ENCODE measurements at places on chromosomes 3 and 15.

DNA sequence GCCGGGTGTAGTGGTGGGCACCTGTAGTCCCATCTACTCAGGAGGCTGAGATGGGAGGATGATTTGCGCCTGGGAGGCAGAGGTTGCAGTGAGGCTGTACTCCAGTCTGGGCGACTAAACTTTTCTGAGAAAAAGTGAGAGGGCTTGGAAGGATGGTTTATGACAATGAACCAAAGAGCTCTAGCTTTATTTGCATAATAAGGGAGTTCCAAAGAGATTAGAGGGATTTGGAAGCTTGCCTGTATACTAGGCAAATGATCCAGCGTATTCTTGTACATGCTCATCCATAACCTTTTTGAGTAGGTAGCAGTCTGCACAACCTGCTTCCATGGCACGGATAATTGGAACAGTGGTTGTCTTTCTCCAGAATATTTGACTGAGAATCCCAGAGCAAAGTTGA is 251.1 kb downstream of the CHL1 start:
- no peak for DNase-seq

DNA sequence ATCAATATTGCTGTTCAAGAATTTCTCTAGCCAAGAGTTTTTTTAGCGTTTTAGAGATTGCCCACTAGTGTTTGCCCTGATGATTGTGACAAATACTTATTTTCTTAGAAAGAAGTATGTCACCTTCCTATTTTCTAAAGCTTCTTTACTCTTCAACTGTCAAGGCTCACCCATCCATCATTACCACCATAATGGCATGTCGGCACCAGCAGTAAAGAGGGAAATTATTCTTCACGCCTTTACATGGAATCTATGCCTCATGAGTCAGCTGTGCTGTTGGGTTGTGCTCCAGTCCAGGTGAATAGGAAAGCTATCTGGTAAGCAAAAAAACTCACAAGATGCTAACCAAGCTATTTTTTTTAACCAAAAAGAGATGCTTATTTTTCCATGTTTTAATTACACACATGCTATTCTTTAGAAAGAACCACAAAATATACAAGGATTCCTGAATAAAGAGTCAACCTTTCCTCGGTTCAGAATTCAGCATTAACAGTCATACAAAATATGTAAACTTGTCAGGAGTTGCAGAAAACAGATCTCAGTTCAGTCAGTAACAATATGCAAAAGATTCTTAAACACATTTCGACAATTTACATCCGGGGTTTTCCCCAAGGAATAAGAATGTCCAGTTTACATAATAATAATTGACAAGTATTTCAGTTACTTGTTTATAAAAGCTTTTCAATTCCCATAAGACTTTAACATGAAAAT is 128.0 kb downstream of the ATP8B4 start:
- no peak for DNase-seq

GRCh38 chr15:57472861-57473260 is 96.6 kb downstream of the CGNL1 start:
- DNase-seq = no peak

DNA sequence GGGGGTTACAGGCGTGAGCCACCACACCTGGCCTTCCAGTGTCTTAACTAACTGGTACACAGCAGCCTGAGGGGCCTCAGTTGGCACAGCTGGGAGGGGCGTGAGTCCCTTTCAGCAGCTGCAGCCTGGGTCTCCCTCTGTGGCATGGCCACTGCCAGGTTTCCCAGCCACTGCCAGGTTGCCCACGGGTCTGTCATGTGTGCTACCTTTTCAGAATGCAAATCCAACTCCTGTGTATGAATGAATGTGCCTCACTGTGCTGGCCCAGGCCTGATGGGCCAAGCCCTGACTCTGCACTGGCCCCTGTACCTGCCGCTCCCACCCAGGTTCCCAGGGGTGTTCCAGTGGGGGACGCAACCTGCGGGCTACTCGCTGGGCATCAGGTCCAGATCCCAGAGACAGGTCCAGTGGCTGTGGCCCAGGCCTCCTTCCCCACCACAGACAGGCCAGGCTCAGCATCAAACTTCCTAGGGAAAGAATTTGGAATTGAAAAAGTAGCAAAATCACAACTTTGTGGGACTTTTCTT is 26.0 kb downstream of the WHAMM start:
- no peak for DNase-seq

GRCh38 chr3:5055357-5056110 is 66.6 kb upstream of the ARL8B start:
- peak; percentile 62 for DNase-seq

DNA sequence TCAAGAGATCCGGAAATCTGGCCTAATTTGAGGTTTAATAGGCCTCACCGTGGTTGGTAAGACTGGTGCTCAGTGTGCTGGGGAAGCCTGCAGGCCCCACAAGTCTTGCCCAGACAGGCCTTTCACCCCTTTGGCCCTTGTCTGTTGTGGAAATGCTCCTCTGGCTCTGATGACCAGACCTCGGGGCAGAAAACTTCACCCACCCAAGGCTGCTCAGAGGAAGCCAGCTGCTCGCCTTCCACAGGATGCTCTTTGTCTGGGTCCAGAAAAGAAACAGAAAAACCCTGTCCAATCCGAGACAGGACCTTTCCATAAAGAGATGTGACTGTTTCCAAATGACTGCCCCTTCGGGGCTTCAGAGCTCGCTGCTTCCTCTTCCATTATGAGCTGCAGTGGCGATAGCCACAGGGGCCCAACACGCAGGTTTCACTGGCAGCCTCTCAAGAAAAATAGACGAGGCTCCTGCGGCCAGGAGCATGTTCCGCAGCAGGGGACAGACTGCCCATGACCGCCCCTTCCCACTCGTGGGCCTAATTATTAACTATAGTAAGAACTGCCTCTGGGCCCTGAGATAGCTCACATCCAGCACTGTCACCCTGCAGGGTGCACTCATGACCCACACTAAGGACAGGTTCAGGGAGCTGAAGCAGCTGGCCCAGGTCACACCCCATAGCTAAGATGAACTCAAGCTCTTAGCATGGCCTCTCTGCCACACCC is 6.8 kb upstream of the SNX22 start:
- no peak for DNase-seq

DNA sequence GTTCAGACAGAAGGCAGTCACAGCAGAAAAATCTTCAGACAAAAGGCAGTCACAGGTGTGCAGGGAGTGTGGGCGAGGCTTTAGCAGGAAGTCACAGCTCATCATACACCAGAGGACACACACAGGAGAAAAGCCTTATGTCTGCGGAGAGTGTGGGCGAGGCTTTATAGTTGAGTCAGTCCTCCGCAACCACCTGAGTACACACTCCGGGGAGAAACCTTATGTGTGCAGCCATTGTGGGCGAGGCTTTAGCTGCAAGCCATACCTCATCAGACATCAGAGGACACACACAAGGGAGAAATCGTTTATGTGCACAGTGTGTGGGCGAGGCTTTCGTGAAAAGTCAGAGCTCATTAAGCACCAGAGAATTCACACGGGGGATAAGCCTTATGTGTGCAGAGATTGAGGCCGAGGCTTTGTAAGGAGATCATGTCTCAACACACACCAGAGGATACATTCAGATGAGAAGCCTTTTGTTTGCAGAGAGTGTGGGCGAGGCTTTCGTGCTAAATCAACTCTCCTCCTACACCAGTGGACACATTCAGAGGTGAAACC is 27.6 kb downstream of the ZNF589 start:
- DNase-seq = no peak

DNA sequence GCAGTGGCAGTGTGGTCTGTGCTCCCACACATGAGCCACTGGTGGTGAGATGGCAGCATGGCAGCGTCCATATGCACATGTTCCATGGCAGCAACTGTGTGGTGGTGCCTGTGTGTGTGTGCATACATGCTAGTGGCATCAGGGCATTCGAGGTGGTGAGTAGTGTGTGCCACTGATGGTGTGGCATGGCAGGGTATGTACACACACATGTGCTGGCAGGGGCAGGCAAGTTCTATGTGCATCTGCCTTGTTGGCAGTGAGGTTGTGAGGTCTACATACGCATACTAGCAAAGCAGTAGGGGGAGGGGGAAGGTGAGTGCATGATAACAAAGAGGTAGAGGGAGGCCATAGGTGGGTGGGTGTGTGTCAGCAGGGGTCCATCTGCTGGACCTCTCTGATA is 378.7 kb downstream of the C3orf38 start:
- DNase-seq = no peak

DNA sequence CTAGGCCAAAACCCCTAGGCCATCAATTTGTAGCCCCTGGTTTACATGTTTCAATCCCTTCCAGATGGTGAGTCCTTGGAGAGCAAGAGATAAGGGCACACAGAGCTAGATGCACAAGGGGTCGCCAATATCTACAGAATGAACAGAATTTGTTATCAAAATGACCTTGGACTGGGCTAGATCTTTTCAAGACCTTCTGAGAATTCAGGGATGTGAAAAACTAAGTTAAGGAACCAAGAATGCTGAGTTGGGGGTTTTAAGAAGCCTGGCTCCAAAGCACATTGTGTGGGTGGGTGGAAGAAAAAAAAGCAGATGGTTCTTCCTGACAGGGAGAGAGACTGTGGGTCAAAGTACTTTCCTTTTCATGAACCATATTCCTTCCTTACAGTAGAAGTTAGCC is 10.2 kb downstream of the CDCP1 start:
- DNase-seq = no peak

DNA sequence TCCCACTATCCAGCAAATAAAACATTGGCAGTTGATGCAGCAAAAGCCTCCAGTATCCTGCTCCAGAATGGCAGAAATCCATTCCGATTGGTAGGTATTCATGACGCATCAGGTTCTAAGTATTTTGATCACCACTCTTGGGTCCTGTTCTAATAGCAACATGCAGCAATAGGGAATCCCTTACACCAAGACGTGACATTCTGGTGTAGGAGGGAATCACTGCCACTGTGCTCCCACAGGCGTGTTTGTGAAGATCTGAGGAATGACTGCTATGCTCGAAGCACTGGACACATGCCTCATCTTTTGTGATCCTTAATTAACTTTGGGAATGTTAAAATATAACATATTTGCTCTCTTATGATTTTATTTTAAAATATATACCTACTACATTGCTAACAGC is 552.9 kb downstream of the MECOM start:
- DNase-seq = no peak

Data from bone marrow (tissue), 2 donors.